Nucleus accumbens (tissue), 56 donors: ENCODE measurements at places on chromosomes 16 and 17.

DNA sequence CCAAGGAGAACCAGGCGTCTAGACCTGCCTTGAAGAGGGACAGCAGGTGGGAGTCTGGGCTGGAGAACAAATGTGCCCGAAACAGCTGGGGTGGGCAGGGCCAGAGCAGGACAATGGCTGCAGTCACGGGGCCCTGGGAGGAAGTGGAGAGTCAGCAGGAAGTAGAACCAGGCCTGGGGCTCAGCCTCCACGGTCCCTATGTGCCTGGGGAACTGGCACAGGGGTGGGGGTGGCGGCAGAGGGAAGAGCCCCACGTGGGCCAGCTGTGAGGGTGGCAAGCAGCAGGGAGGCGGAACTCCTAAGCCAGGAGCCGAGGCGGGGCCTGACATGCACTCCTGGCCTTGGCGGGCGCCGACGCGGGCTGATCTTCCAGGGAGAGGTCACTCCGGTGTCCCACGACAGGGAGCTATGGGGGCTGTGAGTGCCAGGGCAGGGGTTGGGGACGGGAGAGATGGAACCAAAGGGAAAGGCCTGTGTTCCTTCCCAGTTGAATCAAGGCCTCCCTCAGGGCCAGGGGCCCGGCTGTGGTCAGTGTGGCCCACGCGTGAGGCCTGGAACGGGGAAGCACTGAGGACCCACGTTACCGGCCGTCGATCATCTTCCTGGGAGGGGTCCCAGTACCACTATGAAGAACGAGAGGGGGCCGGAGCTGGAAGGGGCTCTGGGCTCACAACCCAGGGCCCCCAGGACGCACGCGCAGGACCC is 42.7 kb downstream of the TIMM22 start:
- peak; percentile 38 for DNase-seq

DNA sequence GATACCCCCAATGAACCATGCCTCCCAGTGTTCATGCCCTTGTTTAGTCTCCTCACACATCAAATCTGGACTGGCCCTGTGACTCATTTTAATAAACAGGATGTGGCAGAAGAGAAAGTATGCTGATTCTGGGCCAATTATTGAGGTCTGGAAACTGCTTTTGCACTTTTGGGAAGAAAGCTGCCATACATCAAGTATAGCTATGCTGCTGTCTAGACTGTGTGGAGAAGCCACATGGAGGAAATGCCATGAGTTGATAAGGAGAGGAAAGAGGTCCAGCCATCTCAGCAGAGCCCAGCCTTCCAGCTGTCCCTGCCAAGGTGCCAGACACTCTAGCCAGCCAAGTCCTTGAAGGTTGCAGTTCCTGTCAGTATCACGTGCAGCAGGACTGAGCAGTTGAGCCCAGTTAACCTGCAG is 16.7 kb downstream of the RPRML start:
- DNase-seq, result no peak

DNA sequence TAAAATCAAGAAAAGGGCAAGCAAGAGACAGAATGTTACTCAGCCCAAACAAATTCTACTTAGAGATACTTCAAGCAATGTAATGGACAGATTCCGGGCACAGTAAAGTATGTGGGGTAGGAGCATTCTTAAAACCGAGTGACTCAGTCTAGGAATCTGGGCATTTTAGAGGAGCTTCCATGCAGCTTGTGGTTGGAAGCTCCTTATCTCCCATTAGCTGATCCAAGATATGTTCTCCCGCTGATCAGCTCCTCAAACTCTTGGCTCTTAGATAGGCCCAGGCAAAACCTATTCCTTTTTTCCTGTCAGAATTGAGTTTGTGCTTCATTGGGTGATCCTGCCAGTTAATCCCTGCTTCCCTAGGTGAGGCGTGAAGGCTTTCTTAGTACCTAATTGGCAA is 303.3 kb downstream of the CEP112 start:
- DNase-seq, result no peak

DNA sequence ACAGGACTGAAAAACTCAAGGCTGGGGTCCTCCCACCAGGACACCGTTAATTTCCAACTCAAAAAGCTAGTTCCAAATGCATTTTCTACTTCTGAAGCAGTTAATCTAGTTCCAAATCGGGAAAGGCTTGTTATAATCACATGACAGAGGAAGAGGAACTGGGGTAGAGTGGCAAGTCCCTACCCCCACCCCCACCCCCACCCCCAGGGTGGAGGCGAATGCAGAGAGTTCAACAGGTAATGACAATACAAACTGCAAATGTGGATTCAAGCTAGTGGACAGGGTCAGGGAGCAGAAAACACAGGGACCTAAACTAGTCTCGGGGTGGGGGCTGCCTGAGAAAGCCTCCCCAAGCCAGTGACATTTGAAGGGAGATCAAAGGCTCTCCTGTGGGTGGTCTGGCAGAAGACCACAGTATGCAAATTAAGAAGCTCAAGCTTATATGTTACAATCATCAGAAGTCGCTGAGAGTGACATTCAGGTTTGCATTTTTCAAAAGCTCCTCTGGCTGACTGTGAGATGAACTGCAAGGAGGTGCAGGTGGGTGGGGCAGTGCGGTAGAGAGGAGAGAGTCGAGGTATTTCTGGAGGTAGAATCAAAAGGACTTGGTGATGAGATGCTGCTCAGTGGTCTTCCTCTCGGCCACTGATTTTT is 56.4 kb upstream of the SLC25A19 start:
- DNase-seq, result no peak

DNA sequence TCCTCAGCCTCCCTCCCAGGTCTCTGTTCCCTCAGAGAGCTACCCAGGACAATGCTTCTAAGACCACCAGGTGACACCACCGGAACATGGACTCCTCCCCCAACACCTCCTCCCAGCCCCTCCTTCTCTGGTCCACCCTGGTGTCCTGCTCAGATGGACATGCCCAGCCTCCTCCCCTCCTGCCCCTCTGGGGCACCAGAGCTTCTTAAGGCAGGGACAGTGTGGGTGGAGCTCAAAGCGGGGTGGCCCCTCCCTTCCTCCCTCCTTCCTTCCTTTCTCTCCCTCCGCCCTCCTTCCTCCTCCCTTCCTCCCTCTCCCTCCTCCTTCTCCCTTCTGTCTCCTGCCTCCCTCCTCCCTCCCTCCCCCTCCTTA is 22.7 kb downstream of the TRPV3 start:
- peak; percentile 51 for DNase-seq

DNA sequence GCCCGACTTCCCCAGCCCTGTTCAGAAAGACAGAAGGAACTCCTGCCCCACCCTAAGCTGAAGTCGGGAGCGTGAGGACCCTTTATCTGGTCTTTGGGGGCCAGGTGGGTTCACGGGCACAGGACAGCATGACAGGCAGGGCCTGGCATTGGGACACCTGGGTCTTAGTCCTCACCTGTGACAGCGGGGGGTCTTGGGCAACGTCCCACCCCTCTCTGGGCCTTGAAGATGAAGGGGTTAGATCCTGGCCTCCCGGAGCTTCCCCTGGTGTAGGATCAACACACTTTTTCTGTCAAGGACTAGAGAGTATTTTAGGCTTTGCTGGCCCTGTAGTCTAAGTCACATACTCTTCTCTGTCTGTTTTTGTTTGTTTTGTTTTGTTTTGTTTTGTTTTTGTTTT is 65.1 kb downstream of the JPH3 start:
- DNase-seq, result no peak

GRCh38 chr17:18951941-18952842 is at the start of gene SLC5A10:
TSS of gene SLC5A10 (plus strand) at chr17:18952165. CDS start at chr17:18952206, 41 bp downstream.
- no peak for DNase-seq

DNA sequence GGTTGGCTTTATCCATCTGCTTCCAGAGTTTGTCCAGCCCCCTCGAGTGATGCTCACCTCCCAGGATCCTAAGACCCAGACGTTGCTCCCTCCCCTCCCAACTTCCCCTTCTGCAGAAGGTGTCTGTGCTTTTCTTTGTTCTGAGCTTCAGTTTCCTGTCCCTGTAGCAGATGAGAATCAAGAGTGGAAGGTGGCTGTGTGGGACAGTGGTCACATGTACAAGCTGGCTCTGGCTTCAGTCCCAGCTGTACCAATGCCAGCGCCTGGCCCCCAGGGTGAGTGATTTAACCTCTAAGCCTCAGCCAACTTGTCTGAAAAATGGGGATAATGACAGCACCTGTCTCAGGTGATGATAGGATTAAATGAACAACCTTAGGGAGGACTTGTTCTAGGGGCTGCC is 7.7 kb downstream of the PRR15L start:
- DNase-seq, result no peak
